ENCODE measurements at places on chromosomes 13 and 19.
A peak's percentile ranks its signal among the peaks of the same experiment; 100 is the strongest.

GRCh38 chr13:114204894-114205293 is 25.8 kb downstream of the CFAP97D2 start:
- no peak for DNase-seq

DNA sequence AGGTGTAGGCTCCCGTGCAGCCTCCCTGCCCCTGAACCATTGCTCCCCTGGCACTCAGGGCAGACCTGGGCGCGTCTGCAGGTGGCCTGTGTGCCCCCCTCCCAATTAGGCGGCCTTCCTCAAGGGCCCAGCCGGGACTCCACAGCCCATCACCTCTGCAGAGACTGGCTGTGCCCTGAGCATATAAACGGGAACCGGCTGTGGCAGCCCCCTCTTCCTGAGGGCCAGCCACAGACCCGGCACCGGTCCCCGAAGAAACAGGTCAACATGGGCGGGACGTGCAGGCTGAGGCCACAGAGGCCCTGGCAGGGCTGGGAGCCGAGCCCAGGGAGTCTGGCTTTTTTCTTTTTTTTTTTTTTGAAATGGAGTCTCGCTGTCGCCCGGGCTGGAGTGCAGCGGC is 12.0 kb downstream of the PIAS4 start:
- no peak for DNase-seq

- DNase-seq, result no peak
Observed at GRCh38 chr13:92103689-92104153, 705.3 kb downstream of the GPC5 start.

GRCh38 chr13:112132142-112132541 is 65.2 kb downstream of the SOX1 start:
- no peak for DNase-seq

DNA sequence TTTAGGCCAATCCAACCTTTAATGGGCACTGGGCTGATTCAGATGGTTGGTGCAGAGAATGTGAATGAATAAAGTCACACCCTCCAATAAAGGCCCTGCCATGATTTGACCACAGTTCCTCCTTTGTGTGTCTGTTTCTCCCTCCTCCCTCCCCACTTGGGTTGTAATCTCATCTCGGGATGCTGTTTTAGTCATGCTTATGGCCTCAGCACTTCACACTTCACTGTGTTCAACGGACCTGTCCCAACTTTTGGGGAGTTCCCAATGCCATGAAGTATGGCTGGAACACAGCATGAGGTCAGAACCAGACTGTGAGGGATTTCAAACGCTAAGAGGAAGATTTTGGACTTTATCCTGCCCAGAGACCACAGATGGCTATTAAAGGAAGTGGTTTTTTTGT is 5.6 kb upstream of the RAB8A start:
- DNase-seq, result no peak

DNA sequence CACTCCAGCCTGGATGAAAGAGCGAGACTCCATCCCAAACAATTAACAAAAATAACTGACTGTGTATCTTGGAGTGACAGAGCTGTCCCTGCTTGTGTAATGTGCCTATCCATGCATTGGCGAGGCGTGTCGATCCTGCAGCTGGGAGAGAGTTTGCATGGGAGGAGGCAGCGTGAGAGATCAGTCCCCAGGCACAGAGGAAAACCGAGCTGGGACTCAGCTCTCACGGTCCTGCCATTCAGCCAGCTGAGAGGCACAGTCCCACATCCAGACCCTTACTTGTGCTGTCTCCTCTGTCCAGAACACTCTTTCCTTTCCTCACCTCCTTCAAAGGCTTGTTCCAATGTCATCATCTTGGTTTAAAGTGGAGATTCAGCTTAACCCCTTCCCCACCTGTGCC is 11.9 kb upstream of the SULT2B1 start:
- peak; percentile 50 for DNase-seq

DNA sequence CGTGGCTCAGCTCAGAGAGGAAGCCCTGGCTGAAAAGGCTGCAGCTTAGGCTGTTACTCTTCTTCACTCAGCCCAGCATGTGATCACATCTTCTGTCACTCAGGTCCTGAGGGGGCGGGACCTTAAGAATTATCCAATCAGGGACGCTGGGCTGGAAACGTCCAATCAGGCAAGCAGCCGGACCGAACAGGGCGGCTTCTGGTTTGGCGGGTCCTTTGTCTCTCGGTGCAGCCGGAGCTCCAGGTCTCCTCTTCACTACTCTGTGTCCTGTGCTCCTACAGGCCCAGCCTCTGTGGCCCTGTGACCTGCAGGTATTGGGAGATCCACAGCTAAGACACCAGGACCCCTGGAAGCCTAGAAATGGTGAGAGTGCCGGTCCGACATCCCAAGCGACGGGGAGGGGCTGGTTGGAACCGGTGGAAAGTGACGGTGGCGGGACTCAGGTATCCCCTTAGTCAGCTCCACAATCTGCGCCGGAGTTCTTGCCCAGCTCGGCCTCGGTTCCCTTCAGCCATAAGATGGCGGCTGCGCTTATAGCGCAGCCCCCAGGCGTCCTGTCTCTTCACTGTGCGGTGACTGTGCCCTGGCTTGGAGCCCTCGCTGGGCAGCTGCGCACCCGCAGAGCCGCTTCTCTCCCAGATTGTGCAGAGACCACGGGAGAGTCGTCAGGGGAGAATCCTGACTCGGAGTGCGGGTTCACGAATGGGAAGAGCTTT is at the start of gene ZNF93:
TSS of gene ZNF93 (plus strand) at position 218 of the 716 bp plus-strand sequence. CDS start at position 361, 143 bp downstream.
- DNase-seq, result peak; percentile 99

- DNase-seq, result peak; percentile 82
Observed at GRCh38 chr19:7681340-7682174, 924 bp downstream of the TRAPPC5 start.

DNA sequence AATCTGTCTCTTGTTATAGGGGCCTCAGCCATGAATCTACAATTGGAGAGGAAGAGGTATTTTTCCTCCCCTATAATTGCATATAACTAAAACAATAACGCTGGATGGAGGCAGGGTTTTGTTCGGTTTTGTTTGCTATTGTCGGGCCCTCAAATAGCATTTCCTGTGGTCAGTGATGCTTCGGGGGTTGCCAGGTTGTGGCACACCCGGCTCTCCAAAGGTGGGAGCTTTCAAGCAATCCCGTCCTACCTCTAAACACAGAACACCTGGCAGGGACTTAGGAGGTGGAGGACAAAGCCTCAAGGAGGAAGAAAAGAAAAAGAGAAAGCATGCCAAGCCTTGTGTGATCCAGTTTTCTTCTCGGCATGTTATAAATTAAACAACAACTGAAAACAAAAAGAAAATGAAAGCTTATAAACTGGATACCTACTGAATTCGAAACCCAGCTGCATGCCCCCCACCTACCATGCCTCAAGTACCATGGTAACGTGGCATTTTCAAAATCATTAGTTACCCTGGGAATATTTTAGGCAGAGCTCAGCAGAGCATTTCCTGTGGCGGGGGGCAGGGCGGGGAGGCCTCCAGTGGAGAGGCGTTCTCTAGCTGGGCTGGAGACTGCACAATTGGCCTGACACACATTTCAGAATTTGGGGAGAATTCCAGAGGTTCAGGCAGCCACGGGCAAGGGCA is 213.8 kb downstream of the DCLK1 start:
- DNase-seq, result no peak

- no peak for DNase-seq
Observed at GRCh38 chr19:42613666-42614065, 18.9 kb upstream of the CEACAM8 start.

DNA sequence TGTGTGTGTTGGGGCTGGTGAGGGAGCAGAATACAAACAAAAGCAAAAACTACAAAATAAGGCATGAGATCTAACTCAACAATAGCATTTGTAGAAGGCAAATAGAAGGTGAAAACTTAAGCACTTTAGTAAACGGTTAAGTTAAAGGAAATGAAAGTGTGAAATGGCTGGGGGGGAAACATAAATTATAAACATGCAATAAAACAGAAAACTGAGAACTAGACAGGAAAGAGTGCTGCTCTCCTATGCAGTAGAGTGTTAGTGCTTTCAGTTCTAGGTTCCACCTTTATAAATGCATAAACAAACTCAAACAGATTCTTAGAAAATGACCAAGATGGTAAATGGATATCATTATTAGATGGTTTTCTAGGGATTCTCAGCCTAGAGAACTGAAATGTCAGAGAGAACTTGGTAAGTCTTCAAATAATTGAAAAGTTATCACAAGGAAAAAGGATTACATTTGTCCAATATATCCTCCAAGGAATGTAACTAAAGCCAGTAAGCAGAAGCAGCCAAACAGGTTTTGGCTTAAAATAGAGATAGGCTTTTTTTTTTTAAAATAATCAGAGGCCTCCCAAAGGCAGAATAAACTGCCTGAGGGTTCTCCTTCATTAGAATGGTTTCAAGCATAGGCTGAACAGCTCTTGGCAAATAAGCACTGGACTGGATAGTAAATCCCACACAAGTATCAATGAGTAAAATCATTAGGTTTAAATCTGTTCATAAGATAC is 23.3 kb downstream of the RBM26 start:
- DNase-seq, result no peak

DNA sequence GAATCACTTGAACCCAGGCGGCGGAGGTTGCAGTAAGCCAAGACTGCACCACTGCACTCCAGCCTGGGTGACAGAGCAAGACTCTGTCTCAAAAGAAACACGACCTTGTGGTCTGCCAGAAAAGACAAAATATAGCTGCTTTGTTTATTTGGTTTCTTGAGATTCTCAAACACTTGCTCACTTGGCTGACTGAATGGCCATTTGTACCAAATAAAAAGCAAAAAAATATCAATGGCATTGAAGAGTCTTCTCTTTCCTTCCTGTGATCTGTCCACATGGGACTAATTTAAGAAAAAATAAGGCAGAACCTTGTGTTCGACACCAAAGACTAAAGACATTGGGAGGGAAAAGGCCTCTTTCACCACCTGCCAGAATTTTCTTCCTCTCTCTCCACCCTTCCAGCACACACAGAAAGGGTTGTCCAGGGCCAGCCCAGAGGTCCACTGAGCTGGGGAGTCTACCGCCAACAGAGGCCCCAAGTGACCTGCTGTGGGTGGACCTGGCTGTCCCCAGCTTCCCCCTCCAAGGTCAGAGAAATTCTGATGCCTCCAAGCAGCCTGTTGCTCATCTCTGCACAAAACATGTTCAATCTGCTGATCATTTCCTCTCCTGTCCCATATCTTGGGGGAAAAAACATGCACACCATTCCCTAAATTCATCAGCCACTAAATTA is 5.9 kb downstream of the BRME1 start:
- no peak for DNase-seq

DNA sequence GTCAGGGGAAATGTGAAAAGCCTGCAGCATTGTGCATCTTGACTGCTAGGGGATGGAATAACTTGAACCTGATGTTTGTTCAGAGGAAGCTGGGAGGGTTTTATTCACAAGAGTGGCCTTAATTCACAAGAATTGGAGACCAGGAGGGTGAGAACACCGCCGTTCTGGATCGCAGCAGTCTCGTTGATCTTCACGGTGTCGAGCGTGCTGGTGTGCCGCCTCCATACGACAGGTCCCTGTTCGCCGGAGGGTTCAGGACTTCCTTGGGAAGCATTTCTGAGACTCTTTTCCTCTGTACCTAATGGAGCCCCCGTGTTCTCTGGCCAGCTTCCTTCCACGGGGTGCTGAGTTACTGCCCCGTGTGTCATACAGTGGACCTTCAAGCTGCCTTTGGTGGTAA is 66.9 kb downstream of the ARHGEF7 start:
- DNase-seq, result no peak

DNA sequence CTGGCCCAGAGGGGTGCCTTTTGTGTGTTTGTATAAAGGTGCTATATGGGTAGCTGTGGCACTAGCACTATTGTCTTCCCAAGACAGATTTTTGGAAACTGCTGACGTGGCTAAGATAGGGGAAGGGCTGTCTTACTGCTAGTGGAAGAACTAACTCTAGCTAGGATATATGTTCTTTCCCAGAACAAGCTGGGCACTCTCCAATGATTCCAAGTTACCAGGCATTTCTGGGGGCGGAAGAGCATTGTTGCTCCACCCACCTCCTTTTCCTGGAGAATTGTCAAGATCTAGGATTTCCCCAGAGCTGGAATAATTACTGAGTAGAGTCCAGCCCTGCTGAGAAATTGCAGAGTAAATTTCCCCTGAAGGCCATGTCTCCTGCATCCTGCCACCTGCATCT is 408.3 kb downstream of the KLF5 start:
- DNase-seq, result peak; percentile 26

DNA sequence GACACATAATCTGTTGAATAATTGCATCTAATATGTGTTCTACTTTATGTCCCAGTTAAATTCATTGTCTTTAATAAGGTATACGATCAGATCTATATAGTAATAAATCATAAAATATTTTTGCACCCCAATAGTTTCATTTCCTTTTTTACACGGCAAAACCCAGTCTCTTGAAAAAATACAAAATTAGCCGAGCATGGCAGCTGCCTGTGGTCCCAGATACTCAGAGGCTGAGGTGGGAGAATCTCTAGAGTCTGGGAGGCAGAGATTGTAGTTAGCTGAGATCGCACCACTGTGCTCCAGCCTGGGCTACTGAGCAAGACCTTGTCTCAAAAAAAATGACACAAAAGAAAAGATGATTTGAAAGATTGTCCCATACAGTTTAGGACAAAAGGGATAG is 52.3 kb upstream of the PARP4 start:
- no peak for DNase-seq

- DNase-seq, result no peak
Observed at GRCh38 chr13:50671497-50671850, 172.0 kb downstream of the DLEU7 start.

- DNase-seq, result no peak
Observed at GRCh38 chr13:41361491-41361890, 50.4 kb downstream of the NAA16 start.

DNA sequence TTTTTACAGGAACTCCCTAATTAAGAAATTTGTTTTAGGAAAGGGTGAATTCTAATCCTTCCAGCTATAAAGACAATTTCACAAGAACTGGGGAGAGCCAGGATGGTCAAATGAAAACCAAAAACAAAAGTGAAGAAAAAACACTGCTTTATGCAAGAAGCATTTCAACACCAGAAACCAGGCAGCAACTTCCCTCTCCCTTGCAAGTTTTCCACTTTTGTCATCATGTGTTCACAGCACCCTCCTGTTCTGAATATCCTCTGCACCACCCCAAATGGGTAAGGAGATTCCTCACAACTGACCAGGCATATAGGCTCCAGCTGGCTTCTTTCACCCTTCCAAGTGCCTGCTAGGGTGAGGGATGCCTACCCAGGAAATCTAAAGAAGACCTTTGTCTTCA is 328.1 kb downstream of the TBC1D4 start:
- DNase-seq, result no peak

- DNase-seq, result no peak
Observed at GRCh38 chr19:34265221-34265650, 10.9 kb downstream of the GARRE1 start.

DNA sequence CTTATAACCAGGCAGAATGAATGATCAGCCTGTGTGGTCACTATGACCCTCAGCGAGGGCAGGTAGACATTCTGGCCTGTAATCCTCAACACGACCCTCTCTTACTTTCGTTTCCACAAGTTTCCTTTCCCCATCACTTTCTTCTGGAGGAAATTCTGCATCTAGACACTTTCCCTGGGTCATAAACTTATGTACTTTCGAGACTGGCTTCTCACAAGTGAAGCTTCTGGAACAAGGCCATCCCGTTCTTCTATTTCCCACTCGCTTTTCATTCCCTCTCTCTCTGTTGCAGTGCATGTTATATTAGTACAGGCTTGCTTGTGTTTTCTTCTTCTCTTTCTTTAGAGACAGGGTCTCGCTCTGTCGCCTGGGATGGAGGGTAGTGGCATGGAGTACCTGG is 23.1 kb upstream of the KL start:
- no peak for DNase-seq

Data from tongue (tissue), 3 donors.